Muscle of leg (tissue), 16 donors: ENCODE measurements at places on chromosomes 16 and 17. TPM values are rescaled to one million over a fixed set of nuclear protein-coding genes. Genes with fewer than 3 reads are reported as not detected.

DNA sequence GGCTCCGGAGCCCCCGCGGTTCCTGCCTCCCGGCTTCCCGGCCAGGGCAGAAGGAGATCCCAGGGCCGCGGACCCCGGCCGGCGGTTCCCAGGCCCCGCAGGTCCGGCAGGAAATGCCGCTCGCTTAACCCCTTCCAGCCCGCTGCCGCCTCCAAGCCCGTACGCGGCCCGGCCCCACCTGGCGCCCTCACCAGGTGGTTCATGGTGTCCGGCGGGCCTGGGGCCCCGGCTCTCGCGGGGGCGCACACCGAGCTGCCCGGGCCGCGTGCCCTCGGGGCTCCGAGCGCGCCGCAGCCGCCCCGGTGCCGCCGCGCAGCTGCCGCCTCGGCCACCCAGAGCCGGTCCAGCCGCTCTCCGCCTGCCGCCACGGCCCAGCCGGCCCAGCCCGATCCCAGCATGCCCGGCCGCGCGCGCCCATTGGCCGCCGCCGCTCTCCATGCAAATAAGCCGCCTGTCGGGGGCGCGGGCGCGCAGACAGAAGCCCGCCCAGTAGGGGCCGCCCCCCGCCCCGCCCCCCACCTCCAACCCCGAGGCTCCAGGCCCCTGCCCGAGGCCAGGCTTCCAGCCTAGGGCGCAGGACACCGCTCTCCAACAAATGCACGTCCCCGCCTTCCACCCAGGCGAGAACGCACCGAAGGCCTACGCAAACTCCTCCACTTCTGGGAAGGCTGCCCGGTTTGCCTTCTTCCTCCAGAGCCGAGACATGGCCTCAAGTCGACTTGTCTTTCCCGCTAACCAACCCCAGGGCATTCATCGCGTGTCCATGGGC lies at the start of gene BCAR1:
BCAR1 (minus strand) TSS at position 345 of the 769 bp plus-strand sequence; CDS start at position 203, 142 bp downstream.
- H3K27me3 ChIP-seq = peaks cover 9% of the 10 kb centered on the region
- DNase-seq = peak; percentile 96
- peak within 1 kb of the TSS; percentile 90 for H3K27ac ChIP-seq

DNA sequence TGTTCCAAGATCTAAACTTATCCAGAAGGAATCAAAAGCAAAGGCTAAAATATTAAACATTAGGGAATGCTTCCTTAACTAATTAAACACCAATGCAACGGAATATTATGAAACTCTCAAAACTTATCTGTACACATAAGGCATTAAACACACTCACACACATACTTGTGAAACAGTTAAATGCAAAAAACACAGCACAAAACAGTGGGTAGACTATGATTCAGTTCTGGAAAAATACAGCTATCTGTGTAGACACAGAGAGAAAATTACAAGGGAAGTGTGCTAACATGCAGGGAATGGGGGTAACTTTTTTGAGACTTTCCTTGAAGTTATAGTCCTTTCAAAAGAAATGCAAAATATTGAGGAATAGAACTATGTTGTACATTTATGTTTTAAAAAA lies 36.7 kb upstream of the CCL1 start:
- H3K4me3 ChIP-seq = no peak overlapping the region
- DNase-seq = no peak
- no peaks in the 10 kb centered on the region for H3K4me1 ChIP-seq
- H3K36me3 ChIP-seq = no peaks in the 10 kb centered on the region
- no peaks in the 10 kb centered on the region for H3K27me3 ChIP-seq
- no peak overlapping the region for H3K27ac ChIP-seq

GRCh38 chr16:30401768-30402425 lies 5.5 kb upstream of the ZNF771 start:
- peak; percentile 3 for DNase-seq
- no peak overlapping the region for H3K4me3 ChIP-seq
- H3K36me3 ChIP-seq = peaks cover 18% of the 10 kb centered on the region
- peaks cover 17% of the 10 kb centered on the region for H3K4me1 ChIP-seq

The KCNAB3 gene
- total RNA-seq = 2.4 TPM

The DNAI2 gene
- 0.09 TPM for total RNA-seq

DNA sequence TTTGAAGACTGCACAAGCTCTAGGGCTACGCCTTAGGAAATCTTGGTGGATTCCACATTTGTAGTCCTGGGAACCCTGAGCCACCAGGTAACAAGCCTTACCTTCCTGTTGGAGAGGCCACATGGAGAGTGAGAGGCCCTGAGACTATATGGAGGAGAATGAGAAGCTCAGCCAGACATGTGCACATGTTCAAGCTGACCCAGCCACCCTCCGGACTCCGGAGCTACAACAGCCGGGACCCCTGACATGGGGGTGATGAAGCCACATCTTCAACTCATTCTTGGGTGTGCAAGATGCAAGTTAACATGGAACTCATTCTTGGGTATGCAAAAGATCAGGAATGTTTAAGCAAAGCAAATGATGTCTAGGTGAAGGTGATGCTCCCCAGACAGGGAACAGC lies 62.7 kb downstream of the GNA13 start:
- H3K27ac ChIP-seq = no peak overlapping the region
- H3K4me1 ChIP-seq = no peaks in the 10 kb centered on the region
- H3K27me3 ChIP-seq = no peaks in the 10 kb centered on the region
